ENCODE measurements at places on chromosomes 5 and 9.
A peak's percentile ranks its signal among the peaks of the same experiment; 100 is the strongest.

GRCh38 chr5:128674837-128675446 lies 136.9 kb upstream of the FBN2 start:
- peak; percentile 55 for DNase-seq

GRCh38 chr9:34185778-34186551 lies 7.1 kb downstream of the UBAP1 start:
- DNase-seq = peak; percentile 38

DNA sequence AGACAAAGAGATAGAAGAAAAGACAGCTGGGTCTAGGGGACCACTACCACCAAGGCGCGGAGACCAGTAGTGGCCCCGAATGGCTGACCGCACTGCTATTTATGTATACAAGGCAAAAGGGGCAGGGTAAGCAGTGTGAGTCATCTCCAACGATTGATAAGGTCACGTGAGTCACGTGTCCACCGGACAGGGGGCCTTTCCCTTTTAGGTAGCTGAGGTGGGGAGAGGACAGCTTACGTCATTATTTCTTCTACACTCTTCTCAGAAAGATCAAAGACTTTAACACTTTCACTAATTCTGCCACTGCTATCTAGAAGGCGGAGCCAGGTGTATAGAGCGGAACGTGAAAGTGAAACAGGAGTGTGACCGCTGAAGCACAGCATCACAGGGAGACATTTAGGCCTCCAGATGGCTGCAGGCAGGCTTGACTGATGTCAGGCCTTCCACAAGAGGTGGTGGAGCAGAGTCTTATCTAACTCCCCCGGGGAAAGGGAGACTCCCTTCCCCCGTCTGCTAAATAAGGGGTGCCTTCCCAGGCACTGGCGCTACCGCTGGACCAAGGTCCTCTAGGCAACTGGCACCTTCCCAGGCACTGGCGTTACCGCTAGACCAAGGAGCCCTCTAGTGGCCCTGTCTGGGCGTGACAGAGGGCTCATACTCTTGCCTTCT lies 6.1 kb upstream of the PRR16 start:
- peak; percentile 79 for DNase-seq

- DNase-seq = peak; percentile 30
Observed at GRCh38 chr9:115034801-115035200, 83.2 kb downstream of the TNC start.
